CD4-positive, alpha-beta T cell treated with Interleukin-4 for 1 hour (primary cell): ENCODE measurements at places on chromosomes 5 and 9.
A peak's percentile ranks its signal among the peaks of the same experiment; 100 is the strongest.

- DNase-seq: no peak
These were observed 1.3 kb downstream of the ZNF131 start for GRCh38 chr5:43121913-43122484.

- no peak for DNase-seq
These were observed 34.2 kb downstream of the MTAP start for GRCh38 chr9:21836437-21837161.

DNA sequence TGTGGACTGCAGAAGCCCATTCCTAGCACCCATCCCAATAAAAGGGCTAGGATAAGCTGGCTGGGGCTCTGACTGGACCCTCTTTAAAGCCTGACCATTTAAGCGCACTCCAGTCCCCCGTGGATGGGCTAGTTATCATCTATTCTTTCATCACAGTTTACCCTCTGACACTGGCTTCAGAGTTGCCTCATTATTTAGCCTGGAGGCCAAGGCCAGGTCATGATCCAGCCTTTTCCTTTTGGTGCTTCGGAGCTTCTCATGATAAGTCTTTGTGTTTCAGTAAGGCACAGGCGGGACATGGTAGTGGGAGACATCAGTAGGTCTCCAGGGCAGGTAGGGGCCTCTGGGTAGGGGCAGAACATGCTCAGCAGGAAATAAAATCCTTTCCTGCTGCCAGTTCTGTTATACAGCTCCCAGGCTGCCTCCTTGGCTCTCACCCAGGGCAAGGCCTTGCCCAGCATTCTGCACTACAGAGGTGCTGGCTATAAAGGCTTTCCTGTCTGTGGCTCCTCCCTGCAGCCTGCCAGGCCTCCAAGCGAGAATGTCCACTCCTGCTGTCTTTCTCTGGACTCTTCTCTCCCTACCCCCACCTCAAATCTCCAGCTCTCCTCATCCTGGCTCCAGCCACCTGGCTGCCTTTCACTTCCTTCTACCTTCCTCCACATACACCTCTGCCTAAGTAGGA, 128.8 kb downstream of the FSTL4 start:
- no peak for DNase-seq

- DNase-seq: no peak
These were observed 46.8 kb upstream of the DAB2IP start for GRCh38 chr9:121604654-121605053.

- no peak for DNase-seq
These were observed 14.2 kb downstream of the SPARC start for GRCh38 chr5:151672516-151672915.

- no peak for DNase-seq
These were observed 14.5 kb upstream of the RARS1 start for GRCh38 chr5:168471785-168472184.

DNA sequence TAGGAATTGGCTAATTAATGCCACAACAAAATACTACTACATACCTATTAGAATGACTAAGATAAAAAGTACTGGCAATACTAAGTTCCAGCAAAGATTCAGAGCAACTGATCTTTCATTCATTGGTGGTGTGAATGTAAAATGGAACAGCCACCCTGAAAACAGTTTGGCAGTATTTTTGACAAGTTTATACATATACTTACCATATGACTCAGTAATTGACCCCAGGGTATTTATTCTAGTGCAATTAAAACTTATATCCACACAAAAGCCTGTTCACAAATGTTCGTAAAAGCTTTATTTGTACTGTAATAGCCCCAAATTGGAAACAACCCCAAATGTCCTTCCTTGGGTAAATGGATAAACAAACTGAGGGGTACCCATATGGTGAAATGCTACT, 270.8 kb upstream of the ACTBL2 start:
- no peak for DNase-seq

DNA sequence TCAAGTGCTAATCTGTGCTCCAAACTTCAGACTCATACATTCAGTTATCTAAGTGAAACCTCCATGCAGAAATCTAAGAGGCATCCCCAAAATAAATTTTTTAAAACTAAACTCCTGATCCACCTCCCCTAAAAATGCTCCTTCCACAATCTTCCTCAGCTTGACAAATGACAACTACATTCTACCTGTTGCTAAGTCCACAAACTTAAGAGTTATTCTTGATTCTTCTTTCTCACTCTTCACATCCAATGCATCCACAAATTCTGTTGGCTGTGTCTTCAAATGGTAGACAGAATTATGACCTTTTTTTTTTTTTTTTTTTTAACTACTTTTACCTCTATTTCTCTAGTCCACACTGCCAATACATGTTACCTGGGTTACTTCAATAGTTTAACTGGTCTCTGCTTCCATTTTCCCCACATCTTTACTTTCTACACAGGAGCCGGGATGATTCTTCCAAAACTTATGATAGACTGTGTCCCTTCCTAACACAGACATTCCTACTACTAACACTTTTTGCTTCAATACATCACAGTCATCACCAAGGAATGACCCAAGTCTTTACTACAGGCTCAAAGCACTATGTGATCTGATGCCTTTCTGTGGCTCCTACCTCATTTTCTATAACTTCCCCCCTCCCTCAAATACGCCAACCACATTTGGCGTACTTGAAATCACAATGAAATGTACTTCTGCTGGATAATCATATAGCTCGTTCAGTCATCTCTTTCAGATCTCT, 143.6 kb downstream of the PDE4D start:
- no peak for DNase-seq

- no peak for DNase-seq
These were observed 36.6 kb upstream of the SPTLC1 start for GRCh38 chr9:92151691-92152393.

- no peak for DNase-seq
These were observed 93.3 kb upstream of the CDKN2B start for GRCh38 chr9:22102146-22103053.

GRCh38 chr5:56161439-56161823, 71.7 kb downstream of the ANKRD55 start:
- DNase-seq: no peak

GRCh38 chr9:128107468-128108268, 19.9 kb downstream of the PTGES2 start:
- no peak for DNase-seq

GRCh38 chr9:98502311-98502975, 206.3 kb downstream of the GABBR2 start:
- DNase-seq: no peak

GRCh38 chr9:96555567-96556386, 63.9 kb downstream of the CDC14B start:
- DNase-seq: no peak

- no peak for DNase-seq
These were observed 31.3 kb upstream of the IFNE start for GRCh38 chr9:21513431-21513830.

GRCh38 chr5:93653716-93654115, 70.7 kb downstream of the NR2F1 start:
- no peak for DNase-seq

DNA sequence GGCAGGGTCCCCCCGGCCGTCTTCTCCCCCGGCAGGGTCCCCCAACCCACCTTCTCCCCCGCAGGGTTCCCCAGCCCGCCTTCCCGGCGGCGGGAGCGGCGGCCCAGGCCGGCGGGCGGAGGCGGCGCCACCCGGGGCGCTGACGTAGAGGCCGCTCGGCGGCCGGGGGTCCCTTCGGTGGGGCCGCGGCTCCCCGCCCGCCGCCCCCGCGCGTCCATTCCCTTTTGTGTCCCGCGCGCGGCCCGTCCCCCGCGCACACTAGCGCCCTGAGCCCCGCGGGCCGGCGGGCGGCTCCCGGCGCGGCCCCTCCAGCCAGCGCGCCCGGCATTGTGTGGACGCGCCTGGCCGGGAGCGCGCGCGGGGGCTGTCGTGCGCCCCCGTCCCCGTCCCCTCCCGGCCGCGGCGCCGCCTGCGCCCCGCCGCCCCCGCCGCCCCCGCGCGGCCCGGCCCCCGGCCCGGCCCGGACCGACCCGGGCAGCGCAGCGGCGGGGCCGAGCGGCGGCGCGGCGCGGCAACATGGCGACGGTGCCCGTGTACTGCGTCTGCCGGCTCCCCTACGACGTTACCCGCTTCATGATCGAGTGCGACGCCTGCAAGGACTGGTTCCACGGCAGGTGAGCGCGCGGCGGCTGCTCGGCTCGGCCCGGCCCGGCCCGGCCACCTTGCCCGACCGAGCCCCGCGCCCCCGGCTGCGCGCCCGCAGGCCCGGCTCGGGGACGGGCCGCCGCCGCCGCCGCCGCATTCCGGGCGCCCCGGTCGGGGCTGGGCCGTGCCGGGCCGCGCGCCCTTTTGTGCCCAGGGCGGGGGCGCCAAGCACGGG, at the start of gene PHF2:
Gene PHF2, plus strand, starts transcription at position 327 of the 820 bp plus-strand sequence. Its CDS starts 190 bp downstream, at position 517.
- DNase-seq: peak; percentile 44
